ENCODE measurements at places on chromosomes 7 and 10.

DNA sequence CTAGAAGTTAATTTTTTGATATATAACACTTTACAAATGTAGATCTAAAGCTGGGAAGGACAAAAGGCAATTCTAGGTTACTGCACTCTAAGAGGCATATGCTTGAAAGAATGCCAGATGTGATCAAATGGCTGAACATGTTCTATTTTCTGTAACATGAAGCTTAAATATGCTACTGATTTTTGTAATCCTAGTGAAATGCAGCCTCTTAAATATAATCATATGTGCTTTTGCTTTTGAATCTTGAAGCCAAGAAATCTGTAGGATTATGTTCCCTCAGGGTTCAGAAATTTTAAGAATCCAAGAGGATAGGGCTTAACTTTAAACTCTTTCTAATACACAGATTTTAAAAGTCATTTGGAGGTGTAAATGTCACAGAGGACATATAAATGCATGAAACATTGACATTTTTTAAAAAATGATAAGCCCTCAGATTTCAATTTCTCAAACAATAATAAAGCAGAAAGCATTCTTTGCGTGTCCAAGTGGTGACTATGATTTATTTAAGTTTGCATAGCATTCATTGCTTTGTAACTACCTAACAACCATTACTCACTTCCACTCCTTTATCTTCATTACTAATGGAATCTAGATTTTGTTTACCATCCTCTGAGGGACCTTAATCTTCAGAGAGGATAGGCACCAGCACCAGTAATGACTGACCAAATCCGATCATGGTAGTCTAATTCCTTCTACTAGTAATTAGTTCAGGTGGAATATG, 170.4 kb downstream of the MAGI2 start:
- DNase-seq: no peak

DNA sequence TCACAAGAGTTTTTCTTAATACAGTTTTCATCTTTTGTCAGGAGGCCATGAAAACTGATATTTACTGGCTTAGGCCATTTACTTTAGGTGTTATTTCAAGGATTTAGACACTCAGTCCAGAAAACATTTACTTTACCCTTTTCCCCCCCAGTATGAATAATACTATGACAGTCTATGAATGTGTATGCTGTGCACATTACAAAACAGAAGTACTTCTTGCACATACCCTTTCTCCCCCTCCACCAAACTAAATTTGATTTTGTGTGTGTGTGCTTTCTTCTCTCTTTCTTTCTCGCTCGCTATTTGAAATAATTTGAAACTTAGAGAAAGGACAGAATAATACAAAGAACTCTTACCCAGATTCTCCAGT, 41.3 kb downstream of the RBM33 start:
- no peak for DNase-seq

DNA sequence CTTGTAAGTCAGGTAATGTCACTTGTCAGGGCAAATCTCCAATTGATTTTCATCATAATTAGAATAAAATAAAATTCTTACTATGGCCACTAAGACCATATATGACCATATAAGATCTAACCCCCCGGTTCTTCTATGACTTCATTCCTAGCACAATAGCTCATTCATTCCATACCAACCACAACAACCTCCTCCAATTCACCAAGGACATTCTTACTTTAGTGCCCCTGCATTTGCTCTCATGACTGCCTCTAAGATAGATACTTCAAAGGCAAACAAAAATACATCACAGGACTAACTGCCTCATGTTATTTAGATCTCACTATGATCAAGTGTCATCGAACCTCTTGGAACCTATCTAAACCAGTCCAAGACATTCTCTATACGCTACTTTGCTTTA, 90.8 kb downstream of the SNX13 start:
- no peak for DNase-seq

DNA sequence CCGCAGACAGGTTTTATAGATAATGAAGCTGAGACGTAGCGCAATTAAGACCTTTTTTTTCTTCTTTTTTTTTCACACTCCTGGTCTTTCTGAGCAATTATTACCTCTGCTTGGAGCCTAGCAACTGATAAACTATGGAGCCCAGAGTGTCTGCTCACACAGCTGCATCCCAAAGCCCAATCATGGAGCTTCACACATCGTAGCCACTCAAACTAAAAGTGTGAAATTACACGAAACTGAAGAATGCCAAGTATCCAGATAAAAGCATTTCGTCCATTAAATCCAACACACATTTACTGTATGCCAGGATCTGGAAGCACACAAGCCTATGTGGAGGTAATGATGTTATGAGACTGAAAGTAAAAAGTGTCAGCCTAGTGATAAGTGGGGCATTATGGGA, 97.6 kb downstream of the NRP1 start:
- no peak for DNase-seq

GRCh38 chr10:117419159-117419558, 43.9 kb upstream of the PDZD8 start:
- no peak for DNase-seq

DNA sequence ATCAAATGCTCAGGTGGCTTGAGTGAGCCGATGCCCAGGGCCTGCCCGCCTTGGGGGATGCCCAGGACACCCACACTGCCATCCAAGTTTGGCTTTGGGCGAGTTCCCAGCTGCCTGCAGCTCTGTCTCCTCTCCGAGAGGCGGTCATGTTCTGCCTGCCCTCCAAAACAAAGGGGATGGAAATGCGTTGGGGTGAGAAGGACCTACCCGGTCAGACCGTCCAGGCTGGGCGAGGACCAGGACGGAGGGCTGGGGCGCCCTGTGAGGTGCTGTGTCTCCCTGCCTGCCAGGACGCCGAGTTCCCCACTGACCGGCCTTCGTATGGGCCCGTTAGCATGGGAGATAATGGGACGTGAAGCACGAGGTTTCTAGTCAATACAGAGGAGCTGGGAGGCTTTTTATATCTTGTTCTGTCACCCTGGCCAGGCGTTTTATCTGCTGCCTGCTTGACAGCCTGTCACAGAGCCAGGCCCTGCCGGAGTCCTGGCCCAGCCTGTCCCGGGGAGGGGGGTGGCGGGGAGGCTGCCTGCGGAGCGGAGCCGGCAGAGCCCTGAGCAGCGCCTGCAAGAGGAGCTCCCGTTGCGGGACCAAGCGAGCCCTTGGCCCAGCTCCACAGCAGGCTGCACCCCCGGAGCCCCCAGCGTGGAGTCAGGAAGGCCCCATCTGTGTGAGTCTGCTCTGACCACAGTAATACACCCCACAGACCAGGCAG, 22.0 kb upstream of the ELFN1 start:
- DNase-seq: peak; percentile 68

- no peak for DNase-seq
Measured at GRCh38 chr7:112981966-112982365, 104.7 kb downstream of the GPR85 start.

- DNase-seq: no peak
Measured at GRCh38 chr10:79162861-79163665, 94.3 kb downstream of the ZMIZ1 start.

DNA sequence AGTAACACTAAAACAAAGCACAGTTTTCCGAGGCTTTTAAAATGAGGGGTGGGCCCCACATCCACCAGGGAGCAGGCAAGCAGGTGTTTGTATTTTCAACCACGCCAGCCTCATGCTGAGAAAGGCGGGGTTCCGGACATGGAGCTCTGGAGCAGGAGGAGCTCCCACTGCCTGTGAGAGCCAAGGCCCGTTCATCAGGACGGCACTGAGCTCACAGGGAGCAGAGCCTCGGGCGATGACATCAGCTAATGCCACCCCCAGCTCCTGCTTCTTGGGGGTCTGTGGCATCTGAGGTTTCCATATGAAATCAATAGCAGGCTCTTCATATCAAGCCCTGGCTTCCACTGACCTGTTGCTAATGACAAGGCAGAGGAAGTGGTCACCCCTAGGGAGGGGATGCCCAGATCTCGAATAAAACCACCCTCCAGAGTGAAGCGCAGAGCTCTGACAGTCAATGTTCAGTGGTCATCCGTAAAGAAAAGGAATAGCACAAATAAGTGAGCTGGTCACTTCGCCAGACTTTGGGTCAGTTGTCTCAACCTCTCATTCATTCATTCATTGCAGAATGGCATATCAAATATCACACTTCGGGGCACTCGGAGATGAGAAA, 89.1 kb downstream of the TNS3 start:
- no peak for DNase-seq

DNA sequence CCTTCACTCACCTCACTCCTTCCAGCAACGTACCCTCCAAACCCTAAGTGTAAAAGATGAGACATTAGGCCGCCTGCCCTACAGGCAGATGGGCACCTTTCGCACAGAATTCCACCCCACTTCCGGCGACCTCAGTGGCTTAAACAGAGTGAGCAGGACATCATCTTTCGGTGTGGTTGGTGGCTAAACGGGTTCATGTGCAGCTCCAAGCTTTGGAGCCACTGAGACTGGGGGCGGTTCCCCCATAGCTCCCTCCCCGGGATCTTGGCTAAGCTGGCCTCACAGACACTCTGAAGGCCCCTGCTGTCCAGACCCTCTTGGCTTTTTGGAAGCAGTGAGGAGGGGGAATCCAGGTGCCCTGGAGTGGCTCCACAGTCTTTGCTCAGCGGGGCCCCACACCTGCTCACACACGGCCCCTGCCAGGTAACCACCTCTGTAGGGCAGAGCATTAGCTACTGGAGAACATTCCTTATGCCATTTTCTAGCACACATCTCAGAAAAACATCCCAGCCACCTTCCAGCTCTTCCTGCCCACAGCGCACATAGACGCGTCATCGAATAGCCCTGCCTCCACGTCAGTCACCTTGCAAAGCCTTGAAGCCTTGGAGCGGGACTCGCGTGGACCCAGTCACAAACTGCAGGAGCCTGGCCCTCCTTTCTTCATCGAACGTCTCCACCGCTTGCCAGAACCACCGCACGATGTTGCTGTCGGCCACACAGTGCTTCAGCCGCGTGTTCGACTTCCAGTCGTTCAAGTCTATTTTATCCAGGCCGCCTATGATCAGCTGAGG, 108.8 kb downstream of the SMURF1 start:
- no peak for DNase-seq

DNA sequence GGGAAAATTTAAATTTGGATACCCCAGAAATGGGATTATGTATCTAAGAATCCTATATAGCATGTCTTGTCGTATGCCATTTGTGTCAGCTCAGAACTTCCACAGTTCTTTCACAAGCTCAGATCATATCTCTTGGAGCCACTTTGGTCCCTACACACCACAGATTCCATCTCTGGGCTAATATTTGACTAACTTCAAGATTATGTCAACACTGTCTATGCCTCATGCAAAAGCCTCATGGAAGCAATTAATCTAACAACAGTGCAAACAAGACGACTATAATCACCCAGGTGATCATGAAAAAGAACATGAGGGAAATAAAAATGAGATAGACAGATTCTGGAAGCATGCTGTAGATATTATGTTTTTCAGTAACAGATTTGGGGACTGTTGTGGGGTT, 189.1 kb downstream of the LRRTM3 start:
- DNase-seq: no peak

DNA sequence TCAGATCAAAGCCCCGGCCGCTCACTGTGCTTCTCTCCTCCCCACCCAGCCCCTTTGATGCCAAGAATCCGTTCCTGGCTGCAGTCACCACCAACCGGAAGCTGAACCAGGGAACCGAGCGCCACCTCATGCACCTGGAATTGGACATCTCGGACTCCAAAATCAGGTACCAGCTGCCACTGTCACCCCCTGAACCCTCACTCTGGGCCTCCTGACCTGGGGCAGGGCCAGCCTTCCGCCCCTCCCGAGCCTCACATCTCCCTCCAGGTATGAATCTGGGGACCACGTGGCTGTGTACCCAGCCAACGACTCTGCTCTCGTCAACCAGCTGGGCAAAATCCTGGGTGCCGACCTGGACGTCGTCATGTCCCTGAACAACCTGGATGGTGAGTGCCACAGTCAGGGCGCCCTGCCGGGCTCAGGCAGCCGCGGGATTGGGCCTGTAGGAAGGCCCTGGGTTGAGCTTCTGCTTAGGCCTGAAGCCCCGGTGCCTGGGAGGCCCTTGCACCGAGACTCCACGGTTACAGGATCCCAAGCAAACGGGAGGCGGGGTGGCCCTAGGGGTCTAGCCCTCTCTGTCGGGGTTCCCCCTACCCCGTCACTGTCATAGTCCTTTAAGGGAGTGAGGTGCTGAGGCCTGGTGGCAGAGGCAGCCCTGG, 10.8 kb downstream of the TMEM120A start:
- DNase-seq: no peak

DNA sequence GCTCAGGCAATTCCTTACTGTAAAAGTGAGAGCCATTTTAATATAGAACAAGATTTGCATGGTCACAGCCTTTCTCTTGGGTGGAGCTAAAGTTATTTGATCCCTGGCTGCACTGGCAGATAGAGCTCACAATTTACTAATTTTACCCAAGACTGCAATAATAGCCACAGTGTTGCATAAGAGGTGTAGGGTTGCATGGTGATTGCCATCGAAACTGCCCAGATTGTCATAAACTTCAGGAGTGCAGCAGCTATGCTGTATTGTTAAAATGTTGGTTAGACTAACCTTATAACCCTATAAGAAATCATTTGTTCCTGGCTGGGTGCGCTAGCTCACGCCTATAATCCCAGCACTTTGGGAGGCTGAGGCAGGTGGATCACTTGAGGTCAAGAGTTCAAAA, 50.0 kb downstream of the VCL start:
- DNase-seq: no peak

DNA sequence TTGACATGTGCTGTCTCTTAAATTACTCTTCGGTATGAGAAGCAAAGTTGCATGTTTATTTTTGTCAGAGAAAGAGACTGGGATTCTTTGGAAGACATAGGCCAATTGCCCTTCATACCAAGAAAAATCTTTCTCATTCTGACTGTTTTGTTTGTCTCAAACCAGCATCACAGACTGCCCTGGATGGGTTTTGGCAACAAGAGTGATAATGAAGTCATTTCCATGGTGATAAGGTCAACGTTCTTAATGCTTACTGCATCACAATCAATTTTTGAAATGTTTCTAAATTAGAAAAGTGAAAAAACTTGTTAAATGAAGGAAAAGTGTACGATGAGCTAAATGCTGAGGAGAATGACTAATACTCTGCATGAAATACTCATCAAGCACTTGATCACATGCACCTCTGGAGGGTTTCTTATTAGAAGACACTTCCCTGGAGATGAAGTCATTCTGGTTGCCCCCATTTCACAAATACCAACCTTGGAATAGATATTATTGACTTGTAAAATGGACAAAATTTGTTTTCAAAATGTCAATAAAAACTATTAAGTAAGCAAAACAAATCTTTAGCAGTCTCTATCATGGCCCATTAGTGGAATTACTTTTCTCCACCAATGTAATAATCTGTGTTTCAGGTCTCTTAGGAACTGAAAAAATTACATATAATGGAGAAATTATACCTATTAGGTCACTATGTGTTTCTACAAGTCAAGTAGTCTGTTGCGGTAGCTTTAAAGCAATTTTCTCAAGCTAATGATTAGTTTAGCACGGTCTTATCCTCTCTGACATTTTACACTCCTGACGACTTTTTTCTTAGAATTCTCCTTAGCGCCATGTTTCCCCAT, 19.9 kb upstream of the SEC61G start:
- no peak for DNase-seq

DNA sequence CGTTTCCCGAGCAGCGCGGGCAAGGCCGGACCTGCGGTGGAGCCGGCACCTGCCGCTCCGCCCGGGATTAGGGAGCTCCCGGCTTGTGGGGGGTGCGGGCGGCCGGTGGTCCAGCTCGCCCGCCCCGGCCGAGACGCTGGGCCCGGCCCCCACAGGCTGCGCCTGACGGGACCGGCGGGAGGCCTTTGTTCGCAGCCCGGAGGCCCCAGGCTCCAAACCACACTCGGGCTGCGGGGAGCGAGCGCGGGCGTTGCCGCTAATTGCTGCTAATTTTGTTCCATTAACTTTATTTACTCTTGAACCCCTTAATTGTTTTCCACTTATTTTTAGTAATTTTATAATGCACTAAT, 9.6 kb downstream of the UNCX start:
- DNase-seq: no peak

Data from prostate gland (tissue), 2 donors.